ENCODE measurements at places on chromosomes 7 and 10.

DNA sequence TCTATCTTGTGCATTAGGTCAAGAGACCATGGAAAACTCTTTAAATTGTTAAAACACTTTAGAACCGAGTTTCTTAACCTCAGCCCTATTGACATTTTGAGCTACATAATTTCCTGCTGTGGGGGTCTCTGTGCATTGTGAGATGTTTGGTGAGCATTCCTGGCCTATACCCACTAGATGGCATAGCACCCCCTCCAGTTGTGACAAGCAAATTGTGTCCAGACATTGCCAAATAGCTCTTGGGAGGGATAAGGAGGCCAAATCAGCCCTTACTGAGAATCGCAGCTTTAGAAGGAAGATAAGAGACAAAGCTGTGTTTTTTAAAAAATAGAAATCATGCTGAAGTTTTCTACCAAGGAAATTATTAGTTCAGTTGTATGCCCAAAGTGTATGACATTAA is 1158.5 kb upstream of the C7orf33 start:
- no peak for DNase-seq

GRCh38 chr10:58894929-58895328 is 281.5 kb upstream of the PHYHIPL start:
- DNase-seq, result no peak

- no peak for DNase-seq
Observed at GRCh38 chr10:79430325-79430905, 15.0 kb downstream of the ZCCHC24 start.

- no peak for DNase-seq
Observed at GRCh38 chr10:133168617-133169031, 8.6 kb downstream of the KNDC1 start.

- no peak for DNase-seq
Observed at GRCh38 chr10:69318867-69319727, 40.8 kb downstream of the HK1 start.

GRCh38 chr7:134968110-134968509 is 18.2 kb upstream of the AGBL3 start:
- no peak for DNase-seq
